ENCODE measurements at places on chromosomes 5 and 9. TPM values are rescaled to one million over a fixed set of nuclear protein-coding genes. Genes with fewer than 3 reads are reported as not detected.

DNA sequence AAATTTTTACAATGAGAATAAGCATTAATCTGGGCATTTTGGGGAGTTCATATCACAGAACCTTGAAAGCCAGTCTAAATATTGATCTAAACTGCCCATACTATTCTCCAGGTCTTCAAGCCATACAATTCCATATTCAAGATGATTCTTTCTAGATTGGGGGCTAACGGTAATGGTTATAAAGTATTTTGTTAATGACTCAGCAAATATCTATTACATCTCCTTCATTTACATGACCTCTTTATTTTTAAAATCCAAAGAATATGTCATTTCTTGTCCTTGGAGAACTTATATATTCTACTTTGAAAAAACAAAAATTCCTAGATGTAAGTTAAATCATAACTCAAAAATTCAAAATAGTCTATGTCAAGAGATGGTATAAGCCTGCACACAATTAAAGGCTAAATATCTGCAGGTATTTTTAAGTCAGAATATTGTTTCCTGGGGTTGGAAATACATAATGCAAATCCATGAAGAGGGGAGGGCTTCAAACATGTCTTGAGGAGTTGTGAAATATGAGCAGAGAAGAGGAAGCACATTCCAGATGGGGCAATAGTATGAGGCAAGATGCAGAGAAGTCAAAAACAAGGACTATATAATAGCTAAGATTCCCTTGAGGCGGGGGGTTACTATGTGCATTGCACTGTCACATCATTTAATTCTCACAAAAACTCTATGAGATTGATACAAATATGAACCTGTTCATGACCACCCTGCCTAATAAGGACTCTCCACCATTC lies 526.4 kb downstream of the NR2F1-AS1 start:
- H3K4me1 ChIP-seq, result no peaks in the 10 kb centered on the region
- no peak overlapping the region for H3K27ac ChIP-seq
- DNase-seq, result no peak
- no peak overlapping the region for H3K4me3 ChIP-seq

DNA sequence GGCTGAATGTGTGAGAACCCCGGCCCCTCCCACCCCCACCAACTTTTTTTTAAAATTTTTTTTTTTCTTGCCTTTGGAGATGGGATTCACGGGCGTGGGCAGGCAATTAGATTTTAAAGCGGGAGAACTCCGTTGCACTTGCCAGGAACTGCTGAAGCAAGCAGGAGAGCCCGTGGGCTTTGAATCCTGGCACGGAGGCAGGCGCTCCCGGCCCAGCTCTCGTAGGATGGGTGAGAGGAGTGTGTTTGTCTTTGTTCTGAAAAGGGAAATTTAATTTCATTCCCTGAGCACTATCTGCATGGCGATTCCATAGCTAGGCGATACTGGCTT lies 54.3 kb upstream of the BOD1 start:
- no peaks in the 10 kb centered on the region for H3K4me1 ChIP-seq
- no peak for DNase-seq
- H3K27me3 ChIP-seq, result no peaks in the 10 kb centered on the region
- H3K27ac ChIP-seq, result no peak overlapping the region
- no peak overlapping the region for H3K4me3 ChIP-seq

- no peaks in the 10 kb centered on the region for H3K4me1 ChIP-seq
- peaks cover 19% of the 10 kb centered on the region for H3K27me3 ChIP-seq
- no peak overlapping the region for H3K27ac ChIP-seq
- H3K36me3 ChIP-seq, result no peaks in the 10 kb centered on the region
- DNase-seq, result no peak
- H3K4me3 ChIP-seq, result no peak overlapping the region
Observed at GRCh38 chr5:135997673-135998335, 31.0 kb upstream of the TGFBI start.

- H3K27ac ChIP-seq, result peak overlapping the region; percentile 86
- peaks cover 45% of the 10 kb centered on the region for H3K4me1 ChIP-seq
- H3K27me3 ChIP-seq, result no peaks in the 10 kb centered on the region
- peaks cover 42% of the 10 kb centered on the region for H3K36me3 ChIP-seq
- DNase-seq, result peak; percentile 62
- peak overlapping the region; percentile 96 for H3K4me3 ChIP-seq
Observed at GRCh38 chr9:72363908-72364678, 915 bp downstream of the ZFAND5 start.

- DNase-seq, result no peak
- H3K4me3 ChIP-seq, result no peak overlapping the region
- H3K36me3 ChIP-seq, result no peaks in the 10 kb centered on the region
- H3K4me1 ChIP-seq, result peaks cover 7% of the 10 kb centered on the region
- no peak overlapping the region for H3K27ac ChIP-seq
Observed at GRCh38 chr9:99732715-99733114, 89.0 kb upstream of the NR4A3 start.

Gene SOX30
- 0.47 TPM for total RNA-seq

Gene C9
- total RNA-seq, result not detected

DNA sequence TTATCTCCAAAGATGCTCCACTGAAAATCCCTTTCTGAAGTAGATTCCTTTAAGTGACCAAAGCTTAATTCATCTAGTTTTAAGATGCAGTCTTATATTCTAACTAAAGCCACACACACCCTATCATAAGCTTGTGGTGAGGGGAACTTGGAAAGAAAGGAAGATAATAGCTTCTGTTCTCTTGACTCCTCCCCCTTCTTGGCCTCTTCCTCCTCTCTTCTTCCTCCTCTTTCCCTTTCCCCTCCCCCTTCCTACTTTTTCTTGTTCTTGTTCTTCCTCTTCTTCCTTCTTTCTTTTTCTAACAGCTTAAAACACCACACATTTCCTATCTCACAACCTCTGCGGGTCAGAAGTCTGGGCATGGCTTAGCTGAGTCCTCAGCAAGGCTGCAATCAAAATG lies 23.5 kb downstream of the IL7R start:
- H3K36me3 ChIP-seq, result no peaks in the 10 kb centered on the region
- H3K4me3 ChIP-seq, result no peak overlapping the region
- H3K27me3 ChIP-seq, result no peaks in the 10 kb centered on the region

- H3K36me3 ChIP-seq, result no peaks in the 10 kb centered on the region
- H3K4me1 ChIP-seq, result no peaks in the 10 kb centered on the region
- DNase-seq, result no peak
Observed at GRCh38 chr5:57784121-57784520, 301.5 kb upstream of the ACTBL2 start.

DNA sequence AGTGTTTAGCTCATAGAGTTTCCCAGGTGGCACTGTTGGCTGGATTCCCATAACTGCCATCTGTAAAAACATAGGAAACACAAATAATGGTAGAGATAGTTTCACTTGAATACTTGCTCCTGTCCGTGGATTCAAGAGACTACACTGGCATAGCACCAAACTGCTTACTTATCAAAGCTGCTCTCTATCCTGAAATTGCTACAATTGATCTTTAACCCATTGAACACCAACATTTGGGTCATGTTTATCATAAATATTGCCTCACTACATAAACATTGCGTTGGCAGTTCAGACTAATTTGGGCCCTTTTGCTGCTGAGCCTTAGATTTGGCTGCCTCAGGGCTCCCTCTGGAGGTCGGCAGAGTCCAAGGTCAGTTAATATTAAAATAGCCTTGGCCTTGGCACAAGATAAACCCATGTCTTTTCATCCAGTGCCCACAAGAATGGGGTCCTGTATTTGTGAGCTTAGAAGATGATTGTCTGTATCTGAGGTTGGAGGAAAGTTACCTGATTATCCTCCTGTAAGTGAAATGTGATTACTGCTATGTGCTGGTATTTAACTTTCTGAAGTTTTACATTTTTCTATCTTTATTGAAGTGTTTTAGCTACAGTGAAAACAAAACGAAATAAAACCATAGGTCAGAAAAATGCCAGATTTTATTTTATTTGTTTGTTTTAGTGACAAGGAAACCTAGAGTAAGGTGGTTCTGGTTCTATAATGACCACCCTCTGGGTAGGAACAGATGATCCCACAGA lies 4.0 kb upstream of the RANBP3L start:
- no peaks in the 10 kb centered on the region for H3K36me3 ChIP-seq
- no peak for DNase-seq
- peaks cover 5% of the 10 kb centered on the region for H3K4me1 ChIP-seq
- no peak overlapping the region for H3K4me3 ChIP-seq
- H3K27ac ChIP-seq, result no peak overlapping the region

GRCh38 chr5:39100301-39100850 lies 26.2 kb upstream of the RICTOR start:
- DNase-seq, result no peak
- no peaks in the 10 kb centered on the region for H3K27me3 ChIP-seq
- H3K4me3 ChIP-seq, result no peak overlapping the region
- H3K27ac ChIP-seq, result no peak overlapping the region
- no peaks in the 10 kb centered on the region for H3K4me1 ChIP-seq

Gene ASTN2
- 2.3 TPM for total RNA-seq
